NCI-H1930 (cell line): ENCODE measurements at places on chromosomes 1 and 21.

DNA sequence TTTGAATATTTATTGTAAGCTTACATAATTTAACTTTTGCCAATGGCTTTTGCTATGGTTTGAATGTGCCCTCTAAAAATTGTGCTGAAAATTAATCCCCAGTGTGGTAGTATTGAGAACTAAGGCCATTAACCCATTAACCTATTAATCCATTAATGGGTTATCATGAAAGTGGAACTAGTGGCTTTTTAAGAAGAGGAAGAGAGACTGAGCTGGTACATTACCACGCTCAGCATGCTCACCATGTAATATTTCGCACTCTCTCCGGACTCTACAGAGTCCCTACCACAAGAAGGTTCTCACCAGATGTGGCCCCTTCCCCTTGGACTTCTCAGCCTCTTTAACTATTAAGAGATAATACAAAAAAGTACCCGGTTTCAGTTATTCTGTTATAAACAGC lies 164.4 kb upstream of the ZRANB2 start:
- no peak for DNase-seq

DNA sequence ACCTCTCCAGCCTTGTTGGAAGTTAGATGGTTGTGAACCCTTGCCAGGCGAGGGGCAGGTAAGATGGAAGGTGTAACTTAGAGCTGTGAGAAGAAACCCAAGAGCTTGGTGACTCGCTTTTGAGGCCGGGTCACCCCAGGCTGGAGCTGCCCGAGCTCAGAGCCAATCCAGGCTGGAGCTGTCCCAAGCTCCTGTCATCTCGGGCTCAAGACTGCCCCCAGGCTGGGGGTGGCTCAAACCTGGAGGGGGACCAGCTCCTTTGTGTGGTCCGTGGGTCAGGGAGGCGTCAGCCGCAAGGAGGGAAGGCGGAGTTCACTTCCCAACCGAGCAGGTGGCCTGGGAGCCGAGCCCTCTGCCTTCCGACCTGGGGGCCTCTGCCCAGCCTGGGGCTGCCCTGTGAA lies 2.0 kb downstream of the HUNK start:
- DNase-seq: no peak

- no peak for DNase-seq
Observed at GRCh38 chr1:5478156-5478695, 514.0 kb downstream of the NPHP4 start.

DNA sequence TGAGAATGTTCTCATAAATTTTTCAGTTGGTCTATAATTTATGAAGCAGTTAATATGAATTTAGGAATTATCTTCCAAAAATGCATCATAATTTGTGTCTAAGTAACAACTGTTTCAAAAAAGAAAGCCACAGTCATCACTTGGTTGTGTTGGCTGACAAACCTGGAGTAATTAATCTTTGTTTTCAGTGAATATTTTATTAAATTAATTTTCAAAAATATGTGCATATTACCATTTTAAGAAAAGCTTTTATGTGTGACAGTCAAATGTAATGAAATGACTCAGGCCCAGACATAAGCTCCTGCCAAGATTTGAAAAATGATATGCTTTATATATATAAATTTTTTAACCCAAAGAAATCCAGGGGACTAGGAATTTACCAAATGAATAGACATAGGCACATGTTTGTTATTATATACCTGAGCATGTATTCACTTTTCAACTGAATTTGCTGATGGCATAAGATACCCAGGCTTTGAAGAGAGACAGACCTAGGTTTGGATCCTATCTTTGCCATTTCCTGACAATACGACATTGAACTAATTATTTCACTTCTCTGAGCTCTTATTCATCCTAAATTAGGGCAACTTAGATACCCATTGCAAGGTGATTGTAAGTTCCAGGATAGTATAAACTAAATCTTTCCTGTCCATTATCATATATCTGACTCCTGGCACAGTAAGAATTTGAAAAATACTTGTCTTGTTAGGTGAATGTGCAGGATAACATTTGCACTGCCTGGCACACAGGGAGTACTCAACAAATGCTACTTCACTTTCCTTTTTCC lies 729.5 kb upstream of the ADGRL2 start:
- DNase-seq: no peak

DNA sequence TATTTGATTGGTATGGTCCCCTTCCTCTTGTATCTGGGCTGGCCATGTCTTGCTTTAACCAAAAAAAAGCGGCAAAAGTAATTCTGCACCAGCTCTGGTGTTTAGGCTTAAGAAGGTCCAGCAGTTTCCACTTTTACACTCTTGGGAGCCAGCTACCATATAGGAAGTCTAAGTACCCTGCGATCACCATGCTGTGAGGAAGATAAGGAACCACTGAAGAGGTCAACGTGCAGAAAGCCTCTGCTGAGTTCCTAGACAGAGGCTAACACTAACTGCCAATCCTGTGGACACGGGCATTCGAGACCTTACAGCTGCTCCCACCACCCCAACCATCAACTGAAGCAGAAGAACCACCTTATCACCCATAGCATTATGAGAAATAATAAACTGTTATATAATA lies 331.4 kb downstream of the VAV3 start:
- DNase-seq: no peak

GRCh38 chr1:153652805-153653500 lies 5.5 kb upstream of the SNAPIN start:
- no peak for DNase-seq

DNA sequence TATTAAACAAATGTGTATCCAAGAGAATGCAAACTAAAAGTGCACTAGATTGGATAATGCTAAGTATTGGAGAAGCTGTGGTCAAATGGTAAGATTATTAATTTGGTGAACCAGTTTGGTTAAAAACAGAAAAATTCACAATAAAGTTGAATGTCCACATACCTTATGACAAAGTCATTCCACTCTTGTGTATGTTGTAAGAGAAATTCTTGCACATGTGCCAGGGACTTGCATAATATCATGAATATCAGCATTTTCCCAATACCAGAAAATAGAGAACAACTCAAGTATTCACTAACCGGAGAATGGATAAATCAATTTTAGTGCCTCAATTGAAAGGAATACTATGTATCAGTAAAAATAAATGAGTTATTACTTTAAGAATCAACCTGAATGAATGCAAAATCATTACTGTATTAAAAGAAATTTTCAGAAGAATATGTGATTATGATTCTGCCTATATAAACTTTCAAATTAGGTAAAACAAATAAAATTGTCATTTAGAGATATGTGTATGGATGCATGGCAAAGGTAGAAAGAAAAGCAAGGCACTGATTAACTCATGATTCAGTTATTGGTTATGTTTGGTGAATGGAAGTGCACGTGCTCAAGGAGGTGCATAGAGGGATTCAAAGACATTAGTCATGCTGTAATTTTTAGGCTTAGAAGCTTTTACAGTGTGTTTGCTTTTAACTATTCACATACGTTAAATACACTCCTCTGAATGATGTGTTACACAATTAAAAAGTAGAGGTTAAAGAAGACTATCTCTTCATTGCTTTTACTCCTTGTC lies 217.4 kb upstream of the KCNK2 start:
- DNase-seq: no peak

GRCh38 chr1:36284517-36284916 lies 21.7 kb upstream of the SH3D21 start:
- DNase-seq: no peak

GRCh38 chr1:173353350-173353749 lies 123.8 kb upstream of the PRDX6 start:
- no peak for DNase-seq

GRCh38 chr1:220843481-220844011 lies 35.7 kb upstream of the HLX start:
- no peak for DNase-seq

DNA sequence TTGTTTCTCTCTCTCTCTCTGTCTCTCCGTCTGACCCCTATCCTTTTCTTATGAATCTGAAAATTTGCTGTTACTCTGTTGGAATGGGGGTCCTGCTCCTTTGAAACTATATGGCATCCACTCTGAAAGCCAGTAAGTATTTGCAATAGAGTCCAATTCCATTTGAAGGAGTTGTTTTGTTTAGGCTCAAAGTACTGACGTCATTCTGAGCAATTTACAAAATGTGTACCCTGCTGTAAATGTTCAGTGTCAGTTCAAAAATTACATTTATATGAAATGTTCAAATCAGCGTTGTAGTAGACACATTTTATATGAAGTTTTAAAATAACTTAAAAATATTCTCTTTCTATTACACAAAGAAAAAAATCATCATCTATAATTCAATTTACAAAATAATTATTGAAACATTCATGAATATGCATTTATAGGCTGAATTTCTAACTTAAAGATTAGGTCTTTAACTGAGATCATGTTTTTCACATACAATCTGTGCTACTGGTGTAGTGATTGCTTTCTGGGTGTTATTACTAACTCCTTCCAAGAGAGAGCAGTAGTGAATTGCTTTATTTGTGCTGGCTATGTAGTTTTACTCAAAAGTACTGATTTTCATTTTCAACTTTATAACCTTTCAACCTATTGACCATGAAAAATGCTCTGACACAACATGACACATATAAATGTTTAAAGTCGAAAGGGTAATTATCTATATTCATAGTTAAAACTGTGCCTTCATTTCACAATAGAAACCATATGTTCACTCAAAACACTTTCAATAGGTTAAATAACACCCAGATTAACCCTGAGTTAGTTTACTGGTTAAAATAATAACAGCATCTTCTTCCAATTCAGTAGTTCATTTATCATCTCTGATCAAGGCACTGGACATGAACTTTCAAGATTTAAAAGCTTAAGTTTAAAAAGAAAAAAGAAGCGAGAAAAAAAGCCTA lies 253.1 kb upstream of the ADGRL4 start:
- DNase-seq: no peak

- no peak for DNase-seq
Observed at GRCh38 chr1:244220410-244220809, 169.3 kb downstream of the ZBTB18 start.

- DNase-seq: no peak
Observed at GRCh38 chr1:101079341-101079740, 53.8 kb upstream of the DPH5 start.

DNA sequence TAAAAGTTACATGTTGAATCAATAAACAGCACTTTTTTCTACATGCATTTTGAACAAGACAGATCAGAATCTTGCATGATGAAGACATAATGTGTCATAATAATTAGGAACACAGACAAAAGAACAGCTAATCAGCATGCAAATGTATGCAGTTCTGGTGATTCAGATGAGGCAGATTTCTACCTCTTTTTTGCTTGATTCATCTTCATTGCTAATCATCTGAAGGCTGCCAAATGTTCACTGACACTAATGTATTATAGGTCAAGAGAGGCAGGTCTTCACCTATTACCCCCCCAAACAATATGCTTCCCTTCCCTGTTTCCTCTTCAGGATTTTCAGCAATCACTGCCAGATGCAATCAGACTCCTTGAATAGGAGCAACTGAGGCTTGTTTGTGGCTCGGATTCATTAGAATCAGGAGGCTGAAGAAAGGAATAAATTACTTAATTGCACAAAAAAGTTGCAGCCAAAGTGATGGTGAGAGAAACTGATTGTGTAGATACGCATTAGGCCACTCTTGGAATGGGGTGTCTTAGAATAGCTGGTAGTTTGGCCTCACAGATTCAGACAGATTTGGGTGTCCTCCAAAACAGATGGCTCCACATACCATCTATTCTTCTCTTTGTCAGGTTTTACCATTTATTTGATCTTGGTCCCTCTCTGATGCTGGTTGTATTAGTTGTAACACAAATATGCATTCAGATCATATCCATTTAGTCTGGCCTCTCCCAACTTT lies 275.4 kb downstream of the RPS6KC1 start:
- no peak for DNase-seq

GRCh38 chr1:201925981-201926645 lies 20.2 kb downstream of the LMOD1 start:
- no peak for DNase-seq

GRCh38 chr1:30412241-30413110 lies 310.9 kb downstream of the MATN1 start:
- DNase-seq: no peak

- DNase-seq: no peak
Observed at GRCh38 chr1:113303267-113303666, 87.0 kb upstream of the MAGI3 start.

- DNase-seq: no peak
Observed at GRCh38 chr21:35521293-35521692, 472.2 kb upstream of the RUNX1 start.

DNA sequence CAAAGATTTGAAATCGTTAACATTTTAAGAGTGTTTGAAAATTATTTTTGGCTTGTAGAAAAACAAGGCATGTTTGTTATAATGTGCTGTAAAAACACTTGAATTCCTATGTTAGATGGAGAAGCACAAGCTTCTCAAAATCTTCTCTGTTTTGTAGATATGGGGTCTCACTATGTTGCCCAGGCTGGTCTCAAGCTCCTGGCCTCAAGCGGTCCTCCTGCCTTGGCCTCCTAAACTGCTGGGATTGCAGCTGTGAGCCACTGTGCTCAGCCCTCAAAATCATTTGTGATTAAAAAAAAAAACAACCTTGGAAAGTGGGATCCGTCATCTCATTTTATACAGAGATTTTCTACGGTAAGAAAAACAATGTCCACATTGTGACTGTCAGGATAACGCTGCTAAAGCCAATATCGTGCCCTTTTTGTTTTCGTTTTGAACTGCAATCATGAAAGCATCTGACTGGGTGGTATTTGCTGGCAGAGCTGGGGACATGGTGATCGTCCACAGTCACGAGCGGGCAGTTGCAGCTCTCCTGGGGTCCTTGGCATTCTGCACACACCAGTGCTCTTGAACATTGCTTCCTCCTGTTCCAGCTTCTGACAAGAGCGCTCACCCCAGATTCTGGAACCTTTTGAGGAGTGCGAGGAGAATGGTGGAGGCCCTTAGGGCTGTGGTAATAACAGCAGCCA lies 112.5 kb downstream of the PGBD5 start:
- DNase-seq: no peak

GRCh38 chr21:44919913-44920693 lies 596 bp downstream of the ITGB2 start:
- DNase-seq: no peak

GRCh38 chr21:16504766-16505165 lies 775.0 kb downstream of the USP25 start:
- no peak for DNase-seq

- no peak for DNase-seq
Observed at GRCh38 chr1:186175588-186175987, 199.5 kb downstream of the TPR start.

DNA sequence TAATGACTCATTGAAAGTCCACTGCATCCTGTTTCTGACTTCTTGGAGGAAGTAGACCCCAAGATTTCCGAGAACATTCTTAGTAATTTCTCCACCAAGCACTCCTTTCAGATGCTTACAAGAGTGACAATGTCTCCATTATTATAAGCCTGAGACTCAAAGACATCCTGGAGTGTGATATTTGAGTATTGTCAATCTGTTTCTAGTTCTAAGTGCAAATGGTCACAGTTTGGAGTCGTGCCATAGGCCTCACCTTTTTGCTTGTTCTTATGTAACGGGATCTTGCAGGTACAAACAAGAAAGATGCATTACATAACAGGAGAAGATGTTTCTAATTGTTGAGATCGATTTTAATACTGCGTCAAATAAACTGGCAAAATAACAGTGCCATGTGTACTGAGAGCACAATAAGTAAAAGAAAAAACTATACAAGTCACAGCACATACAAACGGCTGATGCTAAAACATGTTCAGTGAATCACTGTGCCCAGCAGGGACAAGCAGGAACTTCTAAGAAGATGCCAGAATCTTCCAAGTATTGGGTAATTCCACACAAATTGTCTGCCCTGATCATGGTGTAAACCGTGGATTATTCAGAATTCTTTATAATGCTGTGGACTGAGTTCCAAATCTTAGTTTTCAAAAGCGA lies 54.1 kb downstream of the CD2 start:
- DNase-seq: no peak

- DNase-seq: no peak
Observed at GRCh38 chr1:233463333-233463732, 135.8 kb downstream of the MAP3K21 start.

- no peak for DNase-seq
Observed at GRCh38 chr1:33097137-33097611, 16.2 kb downstream of the AZIN2 start.

- no peak for DNase-seq
Observed at GRCh38 chr1:108692724-108693655, 880 bp downstream of the PRPF38B start.
